ENCODE measurements at places on chromosomes 3 and 15.

GRCh38 chr3:76938962-76939361 is 100.9 kb upstream of the ROBO2 start:
- no peak for DNase-seq

- no peak for DNase-seq
Observed at GRCh38 chr3:168858327-168858726, 762.6 kb upstream of the GOLIM4 start.

DNA sequence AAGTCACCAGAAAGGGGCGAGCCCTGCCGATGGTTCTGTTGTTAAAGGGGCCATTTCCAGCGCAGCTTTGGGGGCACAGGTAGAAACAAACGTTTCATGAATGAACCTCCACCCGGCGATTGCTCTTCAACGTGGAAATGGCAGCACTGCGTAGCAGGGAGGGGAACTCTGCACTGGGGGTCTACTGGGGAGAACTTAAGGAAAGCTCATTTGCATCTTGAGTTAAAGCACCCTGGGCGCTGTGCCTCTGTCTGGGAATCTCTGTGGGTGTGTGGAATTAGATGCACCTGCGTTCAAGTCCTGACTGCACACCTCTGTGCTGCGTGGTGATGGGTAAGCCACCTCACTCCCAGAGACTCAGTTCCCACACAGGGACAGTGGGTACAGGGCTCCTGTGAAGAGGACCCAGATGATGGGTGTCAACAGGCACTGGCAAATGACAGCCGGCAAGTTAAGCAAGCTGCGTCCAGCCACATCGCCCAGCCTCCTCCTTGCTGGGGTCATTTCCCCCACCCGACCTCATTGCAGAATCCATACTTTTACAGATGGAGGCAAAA is 68.8 kb downstream of the ASB7 start:
- DNase-seq, result no peak

DNA sequence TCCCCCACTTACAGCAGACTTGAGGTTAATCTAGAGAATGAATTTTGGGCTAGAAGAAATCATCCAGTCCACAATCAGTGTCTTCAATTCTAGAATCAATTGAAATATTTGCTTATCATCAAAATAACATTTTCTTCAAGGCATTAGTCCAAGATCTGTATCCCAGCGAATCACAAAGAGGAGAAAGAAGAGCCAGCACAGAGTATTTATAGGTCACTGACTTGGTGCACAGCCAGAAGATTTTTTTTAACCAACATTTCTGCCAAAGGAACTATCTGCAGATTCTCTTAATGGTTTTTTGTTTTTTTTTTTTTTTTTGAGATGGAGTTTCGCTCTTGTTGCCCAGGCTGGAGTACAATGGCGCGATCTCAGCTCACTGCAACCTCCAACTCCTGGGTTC is 178.2 kb downstream of the TNIK start:
- no peak for DNase-seq

- no peak for DNase-seq
Observed at GRCh38 chr3:118970819-118971218, 63.8 kb downstream of the IGSF11 start.

DNA sequence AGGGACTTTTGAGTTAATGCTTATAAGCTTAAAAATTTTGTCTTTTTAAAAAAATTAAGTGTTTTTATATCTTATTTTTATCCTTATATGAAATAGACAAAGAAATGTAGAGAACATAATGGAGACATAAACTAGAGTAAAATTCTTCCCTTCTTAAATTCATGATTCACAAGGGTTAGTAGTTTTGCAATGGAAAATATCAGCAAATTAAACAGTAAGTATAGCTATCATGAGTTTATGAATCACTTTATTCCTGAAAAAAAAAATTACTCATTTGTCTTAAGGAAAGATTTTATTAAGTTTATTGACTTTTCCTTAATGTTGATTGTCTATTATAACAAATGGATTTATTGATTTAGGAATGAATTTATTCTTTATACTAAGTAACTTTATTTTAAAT is 4.3 kb downstream of the ATP6V1A start:
- no peak for DNase-seq

DNA sequence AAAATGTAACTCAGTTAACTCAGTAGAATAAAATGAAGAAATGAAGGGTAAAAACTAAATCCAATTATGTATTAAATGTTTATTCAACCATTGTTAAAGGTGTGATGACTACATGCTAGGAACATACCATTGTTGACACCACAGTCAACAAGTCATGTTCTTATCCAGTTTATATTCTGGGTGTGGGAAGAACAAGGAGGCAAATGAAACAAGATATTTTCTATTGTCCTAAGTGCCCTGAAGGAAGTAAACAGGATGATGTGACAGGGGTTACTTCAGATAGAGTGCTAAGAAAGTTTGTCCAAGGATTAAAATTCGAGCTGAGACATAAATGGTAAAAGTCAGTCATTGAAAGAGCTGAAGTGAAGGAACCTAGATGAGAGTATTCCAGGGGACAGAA is 13.1 kb downstream of the AP3S2 start:
- DNase-seq, result no peak

GRCh38 chr3:42023380-42023779 is 61.5 kb upstream of the ULK4 start:
- DNase-seq, result no peak

GRCh38 chr3:18344306-18345014 is 80.7 kb downstream of the SATB1 start:
- DNase-seq, result peak; percentile 19

DNA sequence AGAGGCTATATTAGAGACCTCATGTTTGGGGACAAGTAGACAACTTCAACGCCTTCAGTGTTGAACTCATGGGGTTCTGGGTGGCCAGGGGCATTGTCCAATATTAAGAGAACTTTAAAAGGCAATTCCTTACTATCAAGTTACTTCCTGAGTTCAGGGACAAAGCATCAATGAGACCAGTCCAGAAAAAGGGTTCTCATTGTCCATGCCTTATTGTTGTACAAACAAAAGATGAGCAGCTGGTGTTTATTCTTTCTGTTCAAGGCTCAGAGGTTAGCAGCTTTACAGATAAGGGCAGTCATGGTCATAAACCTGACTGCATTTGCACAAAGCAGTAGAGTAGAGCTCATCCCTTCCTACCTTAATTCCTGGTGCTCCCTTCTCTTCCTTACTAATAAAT is 18.5 kb upstream of the PDHB start:
- DNase-seq, result no peak

- DNase-seq, result no peak
Observed at GRCh38 chr3:64059484-64060175, 36.3 kb upstream of the PSMD6 start.
